Stimulated activated CD4-positive, alpha-beta T cell treated with anti-CD3 and anti-CD28 coated beads, TNF-alpha, amount 100 ng/mL, for 24 hours (primary cell): ENCODE measurements at places on chromosomes 7 and 10.

DNA sequence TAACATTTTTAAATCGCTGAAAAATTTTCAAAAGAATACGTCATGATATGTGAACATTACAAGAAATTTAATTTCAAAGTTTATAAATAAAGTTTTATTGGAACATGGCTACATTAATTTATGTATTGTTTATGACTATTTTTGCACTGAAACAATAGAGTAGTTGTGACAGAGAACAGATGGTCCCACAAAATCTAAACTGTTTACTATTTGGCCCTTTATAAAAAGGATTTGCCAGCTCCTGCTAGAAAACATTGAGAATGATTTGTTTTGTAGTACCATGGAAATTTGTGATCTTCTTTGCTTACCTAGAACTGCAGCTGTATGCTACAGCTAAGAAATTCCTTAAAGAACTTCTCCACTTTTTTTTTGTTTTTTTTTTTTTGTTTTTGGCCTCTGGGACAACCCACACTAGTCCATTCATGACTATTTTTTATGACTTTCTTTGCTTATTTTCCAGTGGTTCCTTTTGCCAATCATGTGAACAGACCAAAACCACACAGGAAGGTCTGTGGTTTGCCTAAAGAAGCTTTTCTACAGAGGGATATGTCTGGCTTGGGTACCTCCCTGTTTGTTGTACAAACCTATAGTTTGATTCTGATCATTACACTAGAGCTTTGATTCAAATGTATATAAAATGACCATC, 55.7 kb downstream of the ST7 start:
- DNase-seq, result no peak

DNA sequence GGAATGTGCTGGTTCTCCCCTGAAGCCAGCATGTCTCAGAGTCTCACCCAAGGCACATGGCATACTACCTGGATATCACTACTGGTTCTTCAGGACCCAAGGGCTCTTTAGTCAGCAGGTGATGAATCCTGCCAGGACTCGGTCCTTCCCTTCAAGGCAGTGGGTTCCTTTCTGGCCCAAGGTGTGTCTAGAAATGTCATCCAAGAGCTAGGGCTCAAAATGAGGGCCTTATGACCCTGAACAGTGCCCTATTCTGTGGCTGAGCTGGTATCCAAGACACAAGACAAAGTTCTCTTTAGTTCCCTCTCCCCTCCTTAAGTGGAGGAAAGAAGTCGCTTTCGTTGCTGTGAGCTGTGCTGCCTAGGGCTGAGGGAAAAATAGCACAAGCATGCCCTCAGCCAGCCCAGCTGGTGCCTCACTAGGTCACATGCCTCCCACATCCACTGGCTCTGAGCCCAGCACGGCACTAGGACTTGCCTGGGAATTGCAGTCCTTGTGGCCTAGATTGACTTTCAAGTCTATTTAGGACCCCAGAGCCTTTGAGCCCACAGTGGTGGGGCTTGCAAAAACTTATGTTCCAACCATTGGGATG, 106.0 kb downstream of the BMS1 start:
- no peak for DNase-seq

GRCh38 chr7:120307991-120308545, 35.1 kb downstream of the KCND2 start:
- no peak for DNase-seq

DNA sequence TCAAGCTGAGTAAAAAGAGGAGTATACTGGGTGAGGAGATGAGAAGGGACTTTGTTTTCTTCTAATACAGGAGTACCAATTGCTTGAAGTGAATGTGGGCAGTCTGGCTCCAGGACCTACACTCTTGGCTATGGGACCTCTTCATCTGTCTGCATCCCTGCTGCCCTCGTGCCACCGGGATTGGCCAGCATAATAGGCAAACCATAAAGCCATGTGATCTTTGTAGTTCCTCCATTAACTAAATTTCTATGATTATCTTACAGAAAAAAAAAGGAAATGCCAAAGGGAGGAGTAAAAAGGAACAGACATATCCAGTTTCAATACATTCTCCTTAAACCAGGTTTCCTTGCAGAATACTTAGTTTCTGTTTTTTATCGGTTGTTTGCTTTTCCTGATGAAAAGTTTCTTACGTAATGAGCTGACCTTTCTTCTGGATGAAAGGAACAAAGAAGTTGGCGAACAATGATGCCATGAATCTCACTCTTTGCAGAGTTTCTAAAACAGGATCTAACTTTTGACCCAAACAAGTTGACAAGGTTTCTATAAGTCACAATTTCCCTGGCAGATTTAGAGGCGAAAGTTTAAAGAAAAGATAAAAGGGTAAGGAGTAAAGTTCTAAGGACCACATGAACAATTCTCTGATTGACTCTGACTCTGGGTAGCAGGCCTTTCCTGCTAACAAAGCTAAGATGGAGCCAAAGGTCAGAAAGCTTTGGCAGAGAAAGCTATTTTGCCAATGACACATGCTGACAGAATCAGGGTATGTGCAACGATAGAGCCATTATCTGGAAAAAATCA, 54.1 kb downstream of the LAMB1 start:
- DNase-seq, result no peak

- DNase-seq, result no peak
These were observed 45.4 kb downstream of the CPVL start for GRCh38 chr7:29100924-29101323.

- peak; percentile 16 for DNase-seq
These were observed 106.9 kb upstream of the RHEB start for GRCh38 chr7:151626422-151627115.

- DNase-seq, result no peak
These were observed 1.8 kb upstream of the ACTR3C start for GRCh38 chr7:150325110-150325611.

- DNase-seq, result no peak
These were observed 230.8 kb upstream of the GHITM start for GRCh38 chr10:83908506-83908905.

DNA sequence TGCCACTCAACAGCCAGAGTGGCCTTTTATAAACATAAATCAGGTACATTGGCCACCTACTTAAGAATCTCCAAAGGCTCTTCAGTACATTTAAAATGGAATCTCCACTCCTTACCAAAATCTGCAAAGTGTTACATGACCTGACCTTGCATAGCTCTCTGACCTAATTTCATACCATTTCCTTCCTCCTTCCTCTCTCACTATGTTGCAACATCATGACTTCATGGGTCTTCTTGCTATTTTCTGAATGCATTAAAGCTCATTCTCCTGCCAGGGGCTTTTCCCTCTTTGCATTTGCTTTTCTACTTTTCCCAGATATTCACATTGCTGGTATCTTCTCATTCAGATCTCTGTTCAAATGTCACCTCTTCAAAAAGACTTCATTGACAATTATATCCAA, 22.1 kb upstream of the PPP1R17 start:
- no peak for DNase-seq
